ENCODE measurements at places on chromosomes 1 and 21.

GRCh38 chr1:156648951-156649350, 7.0 kb downstream of the BCAN start:
- DNase-seq: no peak

- no peak for DNase-seq
These were observed 71.8 kb upstream of the LRRC53 start for GRCh38 chr1:74584185-74584584.

- peak; percentile 70 for DNase-seq
These were observed 20.1 kb downstream of the ECE1 start for GRCh38 chr1:21270086-21270689.

DNA sequence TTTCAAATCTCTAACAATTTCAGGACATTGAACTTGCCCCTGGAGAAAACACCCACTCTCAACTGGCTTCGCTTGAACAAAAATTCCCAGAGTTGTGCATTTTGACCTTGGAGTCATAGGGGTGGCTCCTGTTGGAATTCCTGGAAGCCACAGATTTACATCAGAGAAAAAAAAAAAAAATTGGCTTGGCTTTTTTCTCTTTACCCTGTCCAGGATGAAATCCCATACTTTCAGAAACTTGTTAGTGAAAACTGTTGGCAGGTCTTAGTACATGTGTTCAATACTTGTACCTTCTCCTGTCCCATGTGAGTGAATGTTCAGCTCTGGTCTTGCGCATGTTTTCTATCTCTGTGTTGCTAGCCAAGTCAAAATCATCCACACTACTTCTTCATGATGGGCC, 228.8 kb downstream of the TGFB2 start:
- DNase-seq: no peak

DNA sequence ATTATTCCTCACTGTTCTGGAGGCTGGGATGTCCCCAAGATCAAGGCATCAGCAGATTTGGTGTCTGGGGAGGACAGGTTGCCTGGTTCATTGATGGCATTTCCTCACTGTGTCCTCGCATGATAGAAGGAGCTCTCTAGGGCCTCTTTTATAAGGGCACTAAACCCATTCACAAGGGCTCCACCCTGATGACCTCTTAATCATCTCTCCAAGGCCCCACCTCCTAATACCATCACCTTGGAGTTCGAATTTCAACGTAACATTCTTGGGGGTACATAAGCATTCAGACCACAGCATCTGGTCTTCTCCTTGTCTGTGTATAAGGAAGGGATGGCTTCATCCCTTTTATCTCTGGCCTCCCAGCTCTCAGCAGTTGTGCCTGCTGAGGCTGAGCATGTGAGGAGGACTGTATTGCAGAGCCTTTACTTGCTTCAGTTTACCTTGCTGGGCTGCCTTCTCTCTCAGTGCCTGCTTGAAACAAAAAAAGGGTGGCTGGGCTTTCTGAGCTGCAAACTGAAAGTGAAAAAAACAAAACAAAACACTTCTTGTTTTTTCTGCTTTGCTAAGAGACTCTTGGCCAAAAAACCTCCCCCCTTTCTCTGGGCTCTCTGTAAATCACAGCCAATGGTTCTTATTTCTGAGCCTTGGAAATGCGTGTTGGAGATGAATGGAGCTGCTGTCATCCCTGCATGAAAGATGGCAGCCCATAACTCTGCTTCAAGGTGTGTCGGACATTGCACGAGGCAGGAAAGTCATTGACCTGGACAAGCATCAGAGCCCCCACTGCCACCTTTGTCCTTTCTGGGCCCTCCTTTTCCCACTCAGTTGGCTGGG, 75.8 kb downstream of the RHOU start:
- DNase-seq: no peak

DNA sequence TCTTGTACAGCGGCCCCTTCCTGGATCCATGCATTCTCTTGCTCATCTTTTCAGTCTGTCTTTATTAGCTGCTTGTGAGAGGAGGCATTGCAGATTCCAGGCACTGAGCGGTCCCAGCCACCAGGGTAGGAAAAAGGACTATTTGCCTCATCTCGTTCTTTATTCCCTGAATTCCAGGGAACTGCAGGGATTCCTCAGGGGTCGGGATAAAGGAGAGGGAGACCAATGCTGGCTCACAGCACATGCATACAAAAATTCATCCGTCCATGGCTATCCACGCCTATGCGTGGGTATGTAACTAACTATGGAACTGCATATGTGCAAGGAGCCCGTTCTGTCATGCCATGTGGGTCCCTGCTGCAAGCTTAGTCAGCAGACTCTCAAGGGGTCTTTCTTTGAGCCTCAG, 879 bp upstream of the PLPPR5 start:
- DNase-seq: no peak

- DNase-seq: no peak
These were observed 181.0 kb upstream of the FGGY start for GRCh38 chr1:59115865-59116264.

- DNase-seq: no peak
These were observed 10.7 kb downstream of the H6PD start for GRCh38 chr1:9245230-9245619.

- DNase-seq: peak; percentile 32
These were observed 23.5 kb downstream of the F11R start for GRCh38 chr1:160997323-160998038.

DNA sequence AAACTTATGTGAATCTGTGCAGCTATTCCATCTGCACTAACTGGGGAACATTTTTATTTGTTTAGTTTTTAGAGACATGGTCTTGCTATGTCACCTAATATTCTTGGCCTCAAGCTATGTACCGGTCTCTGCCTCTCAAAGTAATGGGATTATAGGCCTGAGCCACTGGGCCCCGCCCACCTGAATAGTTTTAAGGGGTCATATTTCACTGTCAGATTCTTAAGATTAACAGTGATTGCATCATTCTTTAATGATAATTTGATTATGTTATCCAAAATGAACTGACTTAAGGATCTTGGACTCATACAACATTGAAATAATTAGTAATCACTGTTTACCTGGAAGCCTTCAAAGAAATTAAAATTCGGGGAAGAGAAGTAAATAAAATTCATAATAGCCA, 12.6 kb upstream of the KLF18 start:
- DNase-seq: no peak
